ENCODE measurements at places on chromosomes 5 and 9.

GRCh38 chr5:90214991-90215390 is 194.6 kb downstream of the CETN3 start:
- DNase-seq: peak; percentile 60

- no peak for DNase-seq
Measured at GRCh38 chr5:65855766-65856315, 70.5 kb upstream of the ERBIN start.

- DNase-seq: no peak
Measured at GRCh38 chr9:135400496-135400895, 79.1 kb upstream of the PPP1R26 start.

- no peak for DNase-seq
Measured at GRCh38 chr5:6280425-6281100, 97.8 kb downstream of the MED10 start.

DNA sequence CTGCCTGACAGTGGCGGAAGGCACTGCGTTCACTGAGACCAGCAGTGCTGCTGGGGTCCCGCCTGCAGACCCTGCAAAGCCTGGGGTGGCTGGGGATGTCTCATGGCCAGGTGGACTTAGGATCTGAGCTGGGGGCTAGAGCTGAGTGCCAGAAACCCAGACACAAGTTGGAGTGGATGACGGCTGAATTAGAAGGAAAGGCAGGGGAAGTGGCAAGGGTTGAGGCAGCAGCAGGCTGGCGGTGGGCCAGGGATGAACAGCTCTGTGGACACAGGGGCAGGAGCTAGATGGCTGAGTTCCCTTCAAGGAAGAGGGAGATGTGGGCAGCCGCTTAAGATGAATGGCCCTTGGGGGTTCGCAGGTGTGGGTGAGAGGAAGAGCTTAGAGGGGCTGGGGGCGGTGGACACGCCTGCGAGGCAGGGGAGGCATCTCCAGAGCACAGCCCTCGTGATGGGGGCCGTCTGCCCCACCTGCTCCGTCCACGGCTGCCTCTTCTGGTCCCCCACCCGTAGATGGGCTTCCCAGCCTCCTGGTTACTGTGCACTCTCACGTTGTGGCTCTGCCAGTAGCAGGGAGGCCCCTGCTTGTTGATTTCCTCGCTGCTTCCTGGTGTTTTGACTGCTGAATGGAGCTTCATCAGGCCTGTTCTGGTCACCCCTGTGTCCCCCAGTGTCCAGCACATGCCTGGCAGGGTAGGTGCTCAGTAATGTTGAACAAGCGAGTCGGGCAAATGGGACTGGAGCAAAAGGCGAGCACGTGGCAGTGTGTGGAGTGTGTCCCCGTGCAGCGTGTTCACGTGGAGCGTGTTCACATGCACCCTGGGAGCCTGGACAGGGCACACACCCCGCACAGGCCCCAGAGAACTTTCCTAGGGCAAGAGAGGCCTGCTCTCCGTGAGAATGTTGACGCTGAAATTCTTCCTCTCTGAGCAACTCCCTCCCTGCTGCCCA is 168.2 kb downstream of the CACNA1B start:
- no peak for DNase-seq

GRCh38 chr9:91034521-91034920 is 232.9 kb downstream of the SYK start:
- no peak for DNase-seq

GRCh38 chr5:16549491-16550206 is 67.1 kb downstream of the RETREG1 start:
- peak; percentile 91 for DNase-seq

DNA sequence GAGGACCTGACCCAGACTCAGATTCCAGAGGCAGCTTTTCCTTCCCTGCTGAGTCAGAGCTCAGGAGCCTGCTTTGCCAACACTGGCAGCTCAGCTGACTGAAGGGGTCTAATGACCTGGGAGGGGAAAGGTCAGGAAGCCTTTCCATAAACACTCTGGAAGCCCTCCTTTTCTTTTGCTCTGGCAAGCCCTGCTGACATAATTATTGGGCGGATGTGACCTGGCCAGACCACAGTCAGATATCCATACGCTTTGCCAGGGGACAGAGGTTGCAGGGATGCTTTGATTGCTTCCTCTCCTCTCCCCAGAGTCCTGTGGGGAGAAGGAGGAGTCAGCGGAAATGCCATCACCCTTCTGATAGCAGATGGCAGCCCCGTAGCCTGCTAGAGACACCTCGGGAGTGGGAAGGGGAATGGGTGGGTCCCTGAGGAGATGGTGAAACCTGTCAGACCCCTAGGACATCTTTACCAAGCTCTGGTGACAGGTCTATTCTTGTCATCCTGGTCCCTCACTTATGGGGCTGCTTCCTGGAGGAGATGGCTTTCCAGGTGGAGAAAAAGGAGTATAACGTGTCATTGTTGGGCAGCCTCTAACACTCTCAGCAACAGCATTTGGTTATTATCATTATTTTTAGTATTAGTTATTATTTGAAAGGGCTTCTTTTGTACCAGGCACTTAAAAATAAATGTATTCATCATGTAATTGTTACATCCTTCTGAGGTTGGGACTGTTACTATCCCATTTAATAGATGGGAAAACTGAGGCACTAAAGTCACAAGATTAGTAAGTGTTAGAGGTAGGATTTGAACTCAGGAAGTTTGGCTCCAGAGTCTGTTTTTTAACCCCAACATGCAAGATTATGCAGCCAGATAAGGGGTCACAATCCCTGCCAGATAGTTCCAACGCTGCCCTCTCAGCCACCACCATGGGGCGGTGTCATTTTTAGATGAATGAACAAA is 11.6 kb downstream of the COL27A1 start:
- no peak for DNase-seq

- no peak for DNase-seq
Measured at GRCh38 chr5:179777909-179778308, 15.9 kb upstream of the LTC4S start.

DNA sequence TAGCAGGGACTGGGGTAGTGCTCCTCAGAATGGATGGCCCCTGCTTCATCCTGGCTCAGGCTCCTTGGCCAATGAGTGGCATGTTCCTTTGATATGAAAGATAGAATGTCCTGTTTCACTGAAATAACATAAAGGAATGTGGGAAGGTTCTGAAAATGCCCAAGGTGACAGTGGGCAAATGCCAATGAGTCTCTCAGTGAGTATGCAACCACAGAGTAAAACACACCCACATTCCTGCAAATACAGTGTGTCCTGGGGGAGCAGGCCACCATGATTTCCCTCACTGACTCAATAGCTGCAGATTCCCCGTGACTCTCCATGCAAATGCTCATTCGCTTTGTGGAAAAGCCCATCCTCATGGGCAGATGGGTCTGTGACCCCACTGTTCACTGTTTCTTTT is 36.4 kb downstream of the ZNF366 start:
- DNase-seq: peak; percentile 77

- DNase-seq: no peak
Measured at GRCh38 chr5:119290161-119290569, 65.7 kb upstream of the TNFAIP8 start.

GRCh38 chr5:36637101-36637500 is 30.7 kb downstream of the SLC1A3 start:
- DNase-seq: peak; percentile 34
